Immature natural killer cell (primary cell): ENCODE measurements at places on chromosomes 3 and 15. TPM values are rescaled to one million over a fixed set of nuclear protein-coding genes. Genes with fewer than 3 reads are reported as not detected.

Gene HAPLN3
- polyA plus RNA-seq, result 3.4 TPM

Gene ACOX2
- not detected for polyA plus RNA-seq

Gene CCNB2
- polyA plus RNA-seq, result 3.1 TPM

Gene DPPA2
- polyA plus RNA-seq, result not detected

Gene C3orf49
- polyA plus RNA-seq, result not detected

Gene TCAIM
- polyA plus RNA-seq, result 16.3 TPM

Gene ERC2
- polyA plus RNA-seq, result not detected

Gene STX19
- not detected for polyA plus RNA-seq

Gene EEFSEC
- 26.1 TPM for polyA plus RNA-seq

Gene OR4M2
- polyA plus RNA-seq, result not detected

Gene MAP1A
- 0.07 TPM for polyA plus RNA-seq

Gene TTLL13
- 0.24 TPM for polyA plus RNA-seq

Gene SEMA3G
- not detected for polyA plus RNA-seq

- H3K27me3 ChIP-seq, result peaks cover 1% of the 10 kb centered on the region
- H3K4me1 ChIP-seq, result peaks cover 44% of the 10 kb centered on the region
- no peak for DNase-seq
- no peak overlapping the region for H3K27ac ChIP-seq
Observed at GRCh38 chr3:10315771-10316344, 5.1 kb downstream of the SEC13 start.

GRCh38 chr3:73602170-73602569 is 22.6 kb downstream of the PDZRN3 start:
- no peak for DNase-seq
- no peaks in the 10 kb centered on the region for H3K36me3 ChIP-seq
- no peaks in the 10 kb centered on the region for H3K4me1 ChIP-seq
- H3K27me3 ChIP-seq, result peaks cover 2% of the 10 kb centered on the region
- H3K27ac ChIP-seq, result no peak overlapping the region

- H3K27ac ChIP-seq, result no peak overlapping the region
- no peaks in the 10 kb centered on the region for H3K27me3 ChIP-seq
- no peaks in the 10 kb centered on the region for H3K36me3 ChIP-seq
- no peak for DNase-seq
Observed at GRCh38 chr3:78888635-78889034, 879.2 kb downstream of the ROBO1 start.

GRCh38 chr3:105327662-105328337 is 38.9 kb upstream of the ALCAM start:
- no peaks in the 10 kb centered on the region for H3K36me3 ChIP-seq
- H3K27ac ChIP-seq, result no peak overlapping the region
- no peaks in the 10 kb centered on the region for H3K4me1 ChIP-seq

GRCh38 chr15:99925661-99926461 is 192.6 kb upstream of the LYSMD4 start:
- H3K4me3 ChIP-seq, result peak overlapping the region; percentile 80
- peak overlapping the region; percentile 39 for H3K27ac ChIP-seq
- peaks cover 18% of the 10 kb centered on the region for H3K4me1 ChIP-seq
- peak; percentile 67 for DNase-seq
- H3K36me3 ChIP-seq, result no peaks in the 10 kb centered on the region

DNA sequence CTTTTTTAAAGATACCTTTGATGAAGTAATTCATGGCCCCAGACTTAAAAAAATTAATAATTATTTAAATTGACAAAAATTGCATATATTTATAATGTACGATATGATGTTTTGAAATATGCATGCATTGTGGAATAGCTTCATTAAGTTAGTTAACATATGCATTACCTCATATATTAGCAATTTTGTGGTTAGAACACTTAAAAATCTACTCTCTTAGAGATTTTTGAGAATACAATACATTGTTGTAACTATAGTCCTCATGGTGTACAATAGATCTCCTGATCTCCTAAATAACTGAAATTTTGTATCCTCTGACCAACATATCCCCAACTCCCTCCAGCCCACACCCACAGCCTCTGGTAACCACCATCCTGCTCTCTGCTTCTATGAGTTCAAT is 104.1 kb downstream of the PEX5L start:
- no peak overlapping the region for H3K27ac ChIP-seq
- H3K27me3 ChIP-seq, result no peaks in the 10 kb centered on the region
- no peaks in the 10 kb centered on the region for H3K4me1 ChIP-seq
- H3K36me3 ChIP-seq, result no peaks in the 10 kb centered on the region

DNA sequence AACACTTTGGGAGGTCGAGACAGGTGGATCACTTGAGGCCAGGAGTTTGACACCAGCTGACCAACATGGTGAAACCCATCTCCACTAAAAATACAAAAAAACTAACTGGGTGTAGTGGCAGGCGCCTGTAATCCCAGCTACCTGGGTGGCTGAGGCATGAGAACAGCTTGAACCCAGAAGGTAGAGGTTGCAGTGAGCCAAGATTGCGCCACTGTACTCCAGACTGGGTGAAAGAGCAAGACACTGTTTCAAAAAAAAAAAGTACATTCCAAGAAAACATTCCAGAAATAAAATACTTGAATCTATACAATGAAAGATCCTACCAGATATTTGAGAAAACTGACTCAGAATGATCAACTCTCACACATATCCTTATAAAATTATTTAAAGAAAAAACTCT is 30.4 kb downstream of the TFDP2 start:
- no peak overlapping the region for H3K27ac ChIP-seq
- no peak for DNase-seq
- no peaks in the 10 kb centered on the region for H3K36me3 ChIP-seq
- no peaks in the 10 kb centered on the region for H3K27me3 ChIP-seq

GRCh38 chr3:193343726-193344222 is 34.8 kb downstream of the ATP13A5 start:
- H3K27ac ChIP-seq, result no peak overlapping the region
- H3K27me3 ChIP-seq, result no peaks in the 10 kb centered on the region
- no peak overlapping the region for H3K4me3 ChIP-seq
- no peak for DNase-seq
- no peaks in the 10 kb centered on the region for H3K4me1 ChIP-seq

- H3K36me3 ChIP-seq, result peaks cover 3% of the 10 kb centered on the region
- DNase-seq, result no peak
- H3K4me3 ChIP-seq, result no peak overlapping the region
- H3K4me1 ChIP-seq, result peaks cover 1% of the 10 kb centered on the region
- H3K27ac ChIP-seq, result no peak overlapping the region
- H3K27me3 ChIP-seq, result peaks cover 1% of the 10 kb centered on the region
Observed at GRCh38 chr3:12679468-12679867, 15.6 kb upstream of the RAF1 start.

DNA sequence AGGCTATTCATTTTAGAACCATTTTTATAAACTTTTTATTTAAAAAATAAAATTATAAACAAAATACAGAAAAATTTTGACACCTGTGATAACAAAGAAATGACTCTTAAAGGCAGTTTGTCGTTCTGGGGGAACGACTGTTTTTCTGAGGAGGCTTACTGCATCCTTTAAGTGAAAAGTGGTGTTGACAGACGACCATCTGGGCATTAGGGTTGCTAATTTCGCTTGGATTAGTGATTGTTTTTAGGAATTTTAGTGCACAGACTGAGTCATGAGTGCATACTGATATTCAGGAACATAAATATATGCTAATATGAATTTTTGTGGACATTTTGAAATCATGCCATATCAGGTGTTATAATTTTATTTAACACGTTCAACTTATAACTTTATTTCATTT is 28.5 kb downstream of the OSTN start:
- DNase-seq, result no peak
- no peak overlapping the region for H3K4me3 ChIP-seq
- no peaks in the 10 kb centered on the region for H3K27me3 ChIP-seq

- H3K4me3 ChIP-seq, result no peak overlapping the region
- H3K4me1 ChIP-seq, result no peaks in the 10 kb centered on the region
- H3K27me3 ChIP-seq, result no peaks in the 10 kb centered on the region
- no peak for DNase-seq
- no peak overlapping the region for H3K27ac ChIP-seq
Observed at GRCh38 chr3:106514431-106514830, 645.6 kb upstream of the CBLB start.

GRCh38 chr3:121295979-121296378 is 249.8 kb downstream of the POLQ start:
- no peak overlapping the region for H3K27ac ChIP-seq
- DNase-seq, result no peak
- H3K4me1 ChIP-seq, result no peaks in the 10 kb centered on the region
- H3K36me3 ChIP-seq, result no peaks in the 10 kb centered on the region
- H3K27me3 ChIP-seq, result no peaks in the 10 kb centered on the region

DNA sequence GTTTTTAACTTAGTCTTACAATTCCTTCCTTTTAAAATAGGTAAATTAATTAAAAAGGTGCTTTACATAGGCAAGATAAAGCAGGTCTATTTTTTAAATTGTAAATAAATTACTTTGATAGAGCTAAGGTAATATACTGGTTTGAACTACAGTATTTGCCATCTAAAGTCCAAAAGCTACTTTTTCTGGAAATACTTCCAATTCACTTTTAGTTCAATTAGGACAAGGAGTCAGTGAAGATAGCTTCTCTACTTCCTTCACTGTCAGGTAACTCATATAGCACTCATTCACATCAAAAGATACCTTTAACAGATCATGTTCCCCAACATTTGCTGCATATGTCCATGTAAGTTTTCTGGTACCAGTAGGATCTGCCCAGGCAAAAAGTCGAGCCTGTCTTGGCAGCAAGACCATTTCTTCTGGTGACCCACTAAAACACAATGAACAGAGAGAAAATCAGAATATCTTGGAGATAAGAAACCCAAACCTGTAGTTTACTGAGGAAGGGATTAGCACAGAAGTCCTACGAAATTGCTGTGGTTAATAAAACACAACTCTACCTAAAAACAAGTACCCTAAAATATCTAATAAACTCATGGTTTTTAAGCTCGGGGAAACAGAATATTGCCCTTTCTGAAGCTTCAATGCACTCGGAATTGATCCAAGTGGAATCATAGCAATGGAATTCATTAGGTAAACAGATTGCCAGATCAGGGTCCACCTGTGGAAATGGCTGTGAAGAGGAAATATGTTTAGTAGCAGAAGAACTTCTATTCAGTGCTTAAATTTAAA is 153.1 kb downstream of the VPS13C start:
- H3K36me3 ChIP-seq, result peaks cover 66% of the 10 kb centered on the region
- no peak for DNase-seq
- H3K27me3 ChIP-seq, result peaks cover 1% of the 10 kb centered on the region
- no peak overlapping the region for H3K27ac ChIP-seq
- no peak overlapping the region for H3K4me3 ChIP-seq

GRCh38 chr15:94263341-94264273 is 32.2 kb downstream of the MCTP2 start:
- H3K27me3 ChIP-seq, result peaks cover 2% of the 10 kb centered on the region
- H3K36me3 ChIP-seq, result peaks cover 4% of the 10 kb centered on the region
- no peak for DNase-seq
- H3K4me1 ChIP-seq, result peaks cover 93% of the 10 kb centered on the region
- peak overlapping the region; percentile 59 for H3K4me3 ChIP-seq
- H3K27ac ChIP-seq, result peak overlapping the region; percentile 98

GRCh38 chr3:86740751-86741150 is 250.2 kb downstream of the VGLL3 start:
- H3K27ac ChIP-seq, result no peak overlapping the region
- no peaks in the 10 kb centered on the region for H3K36me3 ChIP-seq
- no peak for DNase-seq
- H3K4me1 ChIP-seq, result no peaks in the 10 kb centered on the region
- H3K4me3 ChIP-seq, result no peak overlapping the region

- H3K27ac ChIP-seq, result peak overlapping the region; percentile 86
- H3K4me3 ChIP-seq, result peak overlapping the region; percentile 68
- H3K27me3 ChIP-seq, result peaks cover 7% of the 10 kb centered on the region
- H3K36me3 ChIP-seq, result peaks cover 14% of the 10 kb centered on the region
- no peak for DNase-seq
- H3K4me1 ChIP-seq, result peaks cover 45% of the 10 kb centered on the region
Observed at GRCh38 chr15:77144026-77144425, 73.1 kb upstream of the TSPAN3 start.

- H3K36me3 ChIP-seq, result no peaks in the 10 kb centered on the region
- H3K27ac ChIP-seq, result peak overlapping the region; percentile 7
- peak; percentile 5 for DNase-seq
Observed at GRCh38 chr15:98599909-98600691, 48.2 kb upstream of the IGF1R start.

DNA sequence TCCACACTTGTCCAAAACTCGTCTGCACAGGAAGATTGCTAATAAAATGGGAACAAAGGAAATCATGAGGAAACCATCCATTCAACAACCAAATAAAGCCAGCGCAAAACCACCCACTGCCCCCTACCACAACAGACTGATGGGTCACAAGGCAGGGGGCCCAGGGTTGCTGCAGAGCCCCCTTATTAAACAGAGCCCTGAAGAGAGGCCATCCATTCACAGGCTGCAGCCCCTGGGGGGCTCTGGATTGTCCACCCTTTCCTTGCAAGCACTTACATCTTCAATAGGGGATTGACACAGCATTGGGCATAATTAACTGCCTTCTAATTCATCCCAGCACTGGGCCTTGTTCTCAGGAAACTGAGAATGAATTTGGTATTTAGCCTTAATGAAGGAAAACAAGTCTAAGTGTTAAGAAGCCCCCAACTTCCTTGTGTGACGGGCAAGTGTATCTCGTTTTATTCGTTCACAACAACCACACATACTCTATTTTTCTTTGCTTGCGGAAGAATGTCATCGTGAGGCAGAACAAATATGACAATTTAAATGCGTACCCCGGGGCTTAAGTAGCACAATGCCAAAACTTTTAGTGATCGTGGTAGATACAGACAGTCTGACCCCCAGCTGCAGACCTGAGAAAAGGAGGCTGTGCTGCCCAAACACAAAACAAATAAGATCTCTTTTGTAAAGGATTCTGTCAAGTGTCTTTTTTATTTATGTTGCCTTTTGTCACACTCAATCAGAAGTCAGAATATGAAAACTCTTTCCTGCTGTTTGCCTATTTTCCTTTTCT is 144.0 kb downstream of the SEMA6D start:
- H3K27ac ChIP-seq, result no peak overlapping the region
- H3K36me3 ChIP-seq, result no peaks in the 10 kb centered on the region
- H3K27me3 ChIP-seq, result peaks cover 4% of the 10 kb centered on the region
- no peaks in the 10 kb centered on the region for H3K4me1 ChIP-seq
- no peak overlapping the region for H3K4me3 ChIP-seq

DNA sequence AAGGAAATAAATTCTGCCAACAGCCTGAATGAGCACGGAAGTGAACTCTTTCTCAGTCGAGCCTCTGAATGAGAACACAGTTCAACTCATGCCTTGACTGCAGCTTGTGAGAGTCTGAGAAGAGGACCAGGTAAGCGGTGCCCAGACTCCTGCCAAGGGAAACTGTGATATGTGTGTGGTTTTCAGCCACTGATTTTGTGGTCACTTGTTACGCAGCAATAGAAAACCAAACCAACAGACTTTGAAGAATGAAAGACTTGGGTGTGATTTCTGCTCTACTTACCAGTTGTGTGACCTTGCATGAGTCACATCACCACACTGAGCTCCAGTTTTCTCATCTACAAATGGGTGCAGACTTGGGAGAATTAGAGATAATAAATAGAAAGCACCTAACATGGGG is 30.6 kb upstream of the FAM107A start:
- H3K27me3 ChIP-seq, result peaks cover 14% of the 10 kb centered on the region
- no peak for DNase-seq
- no peaks in the 10 kb centered on the region for H3K36me3 ChIP-seq
- H3K4me1 ChIP-seq, result no peaks in the 10 kb centered on the region
- no peak overlapping the region for H3K27ac ChIP-seq

- H3K36me3 ChIP-seq, result no peaks in the 10 kb centered on the region
- DNase-seq, result no peak
- H3K4me1 ChIP-seq, result peaks cover 1% of the 10 kb centered on the region
- H3K27me3 ChIP-seq, result peaks cover 6% of the 10 kb centered on the region
Observed at GRCh38 chr15:80779658-80780415, 667 bp downstream of the CEMIP start.

GRCh38 chr3:47291158-47291753 is 8.5 kb downstream of the KLHL18 start:
- DNase-seq, result no peak
- H3K4me1 ChIP-seq, result peaks cover 49% of the 10 kb centered on the region
- H3K27ac ChIP-seq, result no peak overlapping the region
